ENCODE measurements at places on chromosomes 3 and 15. TPM values are rescaled to one million over a fixed set of nuclear protein-coding genes. Genes with fewer than 3 reads are reported as not detected.

GRCh38 chr15:45021348-45021747, 1.6 kb upstream of the SORD start:
- no peak for DNase-seq

GRCh38 chr3:67431887-67432286, 222.5 kb downstream of the SUCLG2 start:
- DNase-seq = no peak

DNA sequence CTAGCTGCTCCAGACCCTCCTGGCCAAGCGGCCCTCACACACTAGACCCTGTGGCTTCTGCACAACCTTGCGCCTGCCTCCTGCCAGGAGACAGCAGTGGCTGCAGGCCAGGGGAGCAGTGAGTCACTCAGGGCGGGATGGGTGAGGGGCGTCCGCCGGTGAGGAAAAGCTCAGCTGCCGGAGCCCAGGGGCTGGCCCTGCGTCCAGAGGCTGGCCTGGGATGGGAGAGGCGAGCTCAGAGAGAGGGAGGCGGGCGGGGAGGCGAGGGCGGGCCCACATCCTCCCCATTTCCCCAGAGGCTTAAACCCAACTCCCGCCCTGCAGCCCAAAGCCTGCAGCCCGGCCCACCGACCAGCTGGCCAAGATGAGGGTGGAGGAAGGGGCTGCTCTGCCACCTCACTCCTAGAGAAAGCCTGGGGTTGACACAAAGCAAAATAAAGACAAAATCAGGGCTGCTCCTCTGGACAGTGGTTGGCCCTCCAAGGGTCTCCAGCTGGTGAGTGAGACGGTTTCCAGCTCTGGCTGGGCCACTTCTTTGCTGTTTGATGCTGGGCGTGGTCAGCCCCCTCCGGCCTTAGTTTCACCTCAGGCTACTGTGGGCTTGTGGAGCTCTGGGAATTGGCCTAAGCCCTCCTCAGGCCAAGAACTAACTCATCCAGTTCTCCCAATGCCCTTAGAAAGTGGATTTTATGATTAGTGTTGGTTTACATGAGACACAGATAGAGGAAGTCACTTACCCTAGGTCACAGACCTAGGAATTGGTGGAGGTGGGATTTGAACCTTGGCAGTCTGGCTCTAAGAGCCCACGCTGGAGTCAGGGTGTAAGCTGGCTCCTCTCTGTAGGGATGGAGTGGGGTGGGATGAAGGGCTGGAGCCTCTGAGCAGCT, 50.6 kb downstream of the IQSEC1 start:
- peak; percentile 86 for DNase-seq

The PLD1 gene
- 15.9 TPM for total RNA-seq

The CIB1 gene
- total RNA-seq = 31.3 TPM

All from endodermal cell (in vitro differentiated cells).